Endodermal cell (in vitro differentiated cells): ENCODE measurements at places on chromosomes 5 and 9. TPM values are rescaled to one million over a fixed set of nuclear protein-coding genes. Genes with fewer than 3 reads are reported as not detected.
A peak's percentile ranks its signal among the peaks of the same experiment; 100 is the strongest.

GRCh38 chr9:94085062-94085639 lies 887 bp downstream of the PTPDC1 start:
- H3K4me1 ChIP-seq, result no peaks in the 10 kb centered on the region
- no peak overlapping the region for H3K27ac ChIP-seq
- H3K27me3 ChIP-seq, result no peaks in the 10 kb centered on the region

- peaks cover 13% of the 10 kb centered on the region for H3K27me3 ChIP-seq
- no peak for DNase-seq
- peak overlapping the region; percentile 91 for H3K4me3 ChIP-seq
- H3K4me1 ChIP-seq, result peaks cover 2% of the 10 kb centered on the region
- no peak overlapping the region for H3K27ac ChIP-seq
These were observed 534 bp downstream of the SRFBP1 start for GRCh38 chr5:121962347-121962670.

DNA sequence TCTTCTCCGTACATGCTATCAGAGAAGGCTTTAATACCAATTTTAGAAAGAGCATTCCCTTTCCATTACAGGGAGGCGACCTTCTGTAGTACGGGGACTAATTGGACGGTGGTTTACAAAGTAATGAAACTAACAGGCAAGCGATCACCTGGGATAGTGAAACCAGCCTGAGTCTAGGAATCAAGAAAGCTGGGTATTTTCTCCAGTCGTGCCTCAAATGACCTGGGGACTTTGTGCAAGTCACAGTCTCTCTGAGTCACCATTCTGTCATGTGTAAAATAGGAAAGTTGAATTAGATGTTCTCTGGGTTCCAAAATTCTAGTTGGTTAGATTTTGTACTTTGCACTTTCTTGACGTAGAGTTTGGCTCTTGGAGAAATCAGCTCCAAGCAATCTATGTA lies 22.7 kb upstream of the SSBP2 start:
- no peak overlapping the region for H3K4me3 ChIP-seq
- no peak overlapping the region for H3K27ac ChIP-seq
- no peaks in the 10 kb centered on the region for H3K4me1 ChIP-seq
- H3K36me3 ChIP-seq, result no peaks in the 10 kb centered on the region

DNA sequence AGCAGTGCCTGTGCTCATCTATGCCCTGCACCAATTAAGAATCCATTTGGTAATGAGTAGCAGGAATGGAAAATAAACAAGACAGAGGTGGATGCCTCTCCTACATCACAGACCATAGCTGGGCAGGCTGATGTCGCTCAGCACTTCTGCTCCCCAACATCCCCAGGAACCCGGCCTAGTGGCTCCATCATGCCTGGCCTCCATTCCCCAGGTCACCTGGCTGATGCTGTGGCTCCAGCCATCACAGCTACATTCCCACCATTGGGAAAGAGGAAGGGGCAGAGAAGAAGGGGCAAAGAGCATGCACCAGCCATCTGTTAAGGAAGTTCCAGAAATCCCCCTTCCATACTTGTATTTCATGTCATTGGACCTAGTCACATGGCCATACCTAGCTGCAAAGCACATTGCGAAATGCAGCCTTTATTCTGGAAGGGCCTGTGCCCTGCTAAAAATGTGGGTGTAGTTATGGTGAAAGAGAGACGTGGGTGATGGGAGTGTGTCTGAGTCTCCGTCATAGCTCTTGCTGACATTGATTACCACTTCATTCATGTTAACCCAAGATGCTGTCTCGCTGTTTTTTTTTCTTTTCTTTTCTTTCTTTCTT lies 86.1 kb upstream of the ADAMTS2 start:
- H3K4me3 ChIP-seq, result no peak overlapping the region
- no peaks in the 10 kb centered on the region for H3K27me3 ChIP-seq
- H3K4me1 ChIP-seq, result no peaks in the 10 kb centered on the region
- no peaks in the 10 kb centered on the region for H3K36me3 ChIP-seq
- no peak for DNase-seq
- H3K27ac ChIP-seq, result no peak overlapping the region

DNA sequence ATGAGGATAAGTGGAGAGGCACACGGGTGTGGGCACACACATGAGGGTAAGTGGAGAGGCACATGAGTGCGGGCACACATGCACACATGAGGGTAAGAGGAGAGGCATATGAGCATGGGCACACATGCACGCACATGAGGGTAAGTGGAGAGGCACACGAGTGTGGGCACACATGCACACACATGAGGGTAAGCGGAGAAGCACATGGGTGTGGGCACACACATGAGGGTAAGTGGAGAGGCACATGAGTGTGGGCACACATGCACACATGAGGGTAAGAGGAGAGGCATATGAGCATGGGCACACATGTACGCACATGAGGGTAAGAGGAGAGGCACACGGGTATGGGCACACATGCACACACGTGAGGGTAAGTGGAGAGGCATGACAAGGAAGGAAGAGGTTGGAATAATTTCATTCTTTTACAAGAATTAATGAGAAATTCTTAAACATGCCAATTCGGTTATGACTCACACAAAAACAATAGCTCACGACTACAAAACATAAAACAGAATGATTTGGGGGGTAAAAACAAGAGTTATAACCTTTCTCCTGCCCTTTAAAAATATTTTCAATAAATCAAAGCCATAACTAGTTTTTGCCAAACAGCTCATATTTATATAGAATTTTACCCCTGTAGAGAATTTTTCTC lies 67.5 kb downstream of the APBA1 start:
- H3K4me3 ChIP-seq, result no peak overlapping the region
- H3K27ac ChIP-seq, result no peak overlapping the region
- DNase-seq, result no peak
- H3K4me1 ChIP-seq, result no peaks in the 10 kb centered on the region
- no peaks in the 10 kb centered on the region for H3K36me3 ChIP-seq

- H3K27ac ChIP-seq, result no peak overlapping the region
- H3K36me3 ChIP-seq, result no peaks in the 10 kb centered on the region
- DNase-seq, result no peak
- no peaks in the 10 kb centered on the region for H3K4me1 ChIP-seq
- H3K27me3 ChIP-seq, result no peaks in the 10 kb centered on the region
These were observed 267.8 kb downstream of the TMEM161B start for GRCh38 chr5:88000877-88001276.

DNA sequence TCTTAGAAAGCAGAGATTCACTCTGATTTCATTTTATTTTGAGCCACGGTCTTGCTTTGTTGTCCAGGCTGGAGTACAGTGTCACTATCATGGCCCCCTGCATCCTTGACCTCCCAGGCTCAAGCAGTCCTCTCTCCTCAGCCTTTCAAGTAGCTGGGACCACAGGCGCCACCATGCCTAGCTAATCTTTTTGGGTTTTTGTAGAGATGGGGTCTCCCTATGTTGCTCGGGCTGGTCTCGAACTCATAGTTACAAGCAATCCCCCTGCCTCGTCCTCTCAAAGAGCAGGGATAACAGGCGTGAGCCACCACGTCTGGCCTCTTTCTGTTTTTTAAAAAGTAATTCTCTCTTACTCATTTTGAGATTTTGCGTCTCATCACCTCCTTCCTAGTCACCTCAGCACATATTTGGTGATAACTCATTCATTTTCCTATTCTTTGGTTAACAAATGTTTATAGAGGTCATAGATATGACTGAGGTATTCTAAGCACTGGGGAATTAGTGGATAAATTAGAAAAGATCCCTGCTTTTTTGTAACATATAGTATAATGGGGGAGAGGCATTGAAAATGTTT lies 10.8 kb upstream of the DCP2 start:
- no peak for DNase-seq
- H3K4me3 ChIP-seq, result no peak overlapping the region
- H3K27me3 ChIP-seq, result no peaks in the 10 kb centered on the region
- no peaks in the 10 kb centered on the region for H3K4me1 ChIP-seq
- H3K36me3 ChIP-seq, result no peaks in the 10 kb centered on the region

DNA sequence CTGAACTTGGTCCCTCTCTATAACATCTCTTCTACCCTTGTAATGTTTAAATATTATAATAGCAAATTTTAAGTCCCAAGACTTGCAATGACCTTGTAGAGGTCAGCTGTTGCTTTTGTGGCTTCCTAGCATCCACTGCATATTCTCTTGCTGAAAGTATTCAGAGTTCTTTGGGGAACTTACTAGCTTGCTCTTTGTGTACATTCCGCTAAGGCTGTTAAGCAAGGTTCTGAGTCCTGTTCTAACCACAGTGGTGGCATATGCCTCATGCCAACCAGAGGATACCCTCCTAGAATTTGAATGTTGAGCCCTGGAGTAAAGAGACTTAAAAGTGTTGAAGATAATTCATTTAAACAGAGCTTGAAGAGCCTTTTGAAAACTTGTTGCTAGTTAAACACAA lies 570.9 kb downstream of the TLE1 start:
- no peaks in the 10 kb centered on the region for H3K27me3 ChIP-seq
- no peak for DNase-seq
- H3K4me1 ChIP-seq, result no peaks in the 10 kb centered on the region

DNA sequence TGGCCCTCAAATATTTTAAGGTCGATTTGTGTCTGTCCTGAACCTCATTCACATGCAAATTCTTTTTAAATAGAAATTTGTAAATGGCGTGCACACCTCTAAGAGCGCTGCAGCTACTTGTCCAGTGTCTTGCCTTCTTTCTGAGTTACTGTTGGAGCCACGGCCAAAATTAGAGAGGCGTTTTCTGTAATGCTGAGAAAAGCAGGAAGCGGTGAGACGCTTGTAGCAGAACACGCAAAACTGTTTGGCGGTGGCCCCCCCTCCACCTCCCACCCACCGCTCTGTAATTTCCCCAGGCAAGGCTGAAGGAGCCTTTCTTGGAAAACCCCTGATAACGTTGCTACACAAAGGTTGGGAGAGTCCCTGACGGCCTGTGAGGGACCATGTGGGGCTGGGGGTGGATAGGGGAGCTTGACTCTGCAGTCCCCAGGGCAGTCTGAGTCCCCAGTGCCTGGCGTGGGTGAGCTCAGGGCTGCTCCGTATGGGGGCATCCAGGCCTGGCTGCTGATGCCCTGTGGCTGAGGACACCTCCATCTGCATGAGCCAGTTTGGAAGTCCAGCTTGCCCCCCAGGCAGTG lies 96.5 kb downstream of the GADD45G start:
- peaks cover 7% of the 10 kb centered on the region for H3K27me3 ChIP-seq
- no peak overlapping the region for H3K27ac ChIP-seq

DNA sequence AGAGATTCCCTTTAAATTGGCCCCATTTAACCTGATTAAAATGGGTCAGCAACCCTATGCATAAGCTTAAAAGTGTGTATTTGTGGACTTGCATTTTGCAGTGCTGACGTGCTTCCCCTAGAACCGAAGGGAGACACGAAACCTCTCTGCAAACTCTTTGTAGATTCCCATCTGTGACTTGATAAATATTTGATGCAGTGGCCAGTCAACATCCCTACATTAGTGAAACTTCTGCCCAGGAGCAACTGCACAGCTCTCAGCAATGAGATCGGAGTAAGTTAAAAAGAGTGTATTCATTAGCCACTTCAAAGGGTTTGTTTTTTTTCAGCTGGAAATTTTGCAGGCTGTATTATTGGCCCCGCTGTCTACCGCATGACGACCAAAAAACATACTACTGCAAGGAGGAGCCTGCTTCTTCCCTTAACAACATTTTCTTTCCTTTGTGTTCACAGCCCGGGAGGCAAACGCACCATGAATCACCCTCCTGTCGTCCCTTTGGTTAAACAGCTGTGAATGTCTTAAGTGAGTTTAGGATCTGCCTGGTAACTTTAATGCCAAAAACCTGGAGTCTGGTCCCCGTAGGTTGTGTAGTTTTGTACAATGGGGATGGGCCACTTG lies 38.0 kb upstream of the TCERG1 start:
- H3K4me1 ChIP-seq, result no peaks in the 10 kb centered on the region
- no peaks in the 10 kb centered on the region for H3K36me3 ChIP-seq
- no peaks in the 10 kb centered on the region for H3K27me3 ChIP-seq
- no peak for DNase-seq
- H3K4me3 ChIP-seq, result no peak overlapping the region
- H3K27ac ChIP-seq, result no peak overlapping the region

- peak overlapping the region; percentile 79 for H3K27ac ChIP-seq
- no peak overlapping the region for H3K4me3 ChIP-seq
- DNase-seq, result no peak
- H3K4me1 ChIP-seq, result peaks cover 6% of the 10 kb centered on the region
- H3K36me3 ChIP-seq, result no peaks in the 10 kb centered on the region
These were observed 26.1 kb upstream of the IFNK start for GRCh38 chr9:27497883-27498417.

- H3K36me3 ChIP-seq, result no peaks in the 10 kb centered on the region
- no peaks in the 10 kb centered on the region for H3K27me3 ChIP-seq
- DNase-seq, result no peak
- H3K4me3 ChIP-seq, result no peak overlapping the region
These were observed 448.4 kb upstream of the ITGA1 start for GRCh38 chr5:52339285-52339684.

DNA sequence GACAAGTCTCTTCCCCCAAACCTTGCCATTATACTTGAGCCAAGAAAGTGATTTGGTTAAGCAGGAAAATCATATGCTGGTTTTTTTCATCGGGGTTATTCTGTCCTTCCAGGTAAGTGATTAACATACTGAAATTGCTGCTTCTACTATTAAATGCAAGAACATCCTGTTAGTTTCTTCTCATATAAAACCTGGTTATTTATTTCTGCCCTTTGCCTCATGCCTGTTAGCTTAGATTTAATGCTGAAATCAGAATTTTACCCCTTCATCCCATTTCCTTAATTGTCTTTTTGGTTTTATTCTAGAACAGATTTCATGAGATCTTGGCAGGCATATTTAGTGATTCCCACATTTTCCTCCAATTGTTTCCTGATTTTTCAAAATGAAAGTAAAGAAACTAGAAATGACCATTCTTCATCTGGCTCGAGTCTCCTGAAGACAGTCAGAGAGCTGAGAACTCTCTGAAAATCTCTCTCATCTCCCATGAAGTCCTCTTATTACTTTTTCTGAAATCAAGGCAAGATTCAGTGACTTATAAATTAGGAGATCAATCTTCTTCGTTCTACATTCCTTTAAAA lies 132.9 kb downstream of the NFIB start:
- H3K27me3 ChIP-seq, result no peaks in the 10 kb centered on the region
- H3K36me3 ChIP-seq, result no peaks in the 10 kb centered on the region
- no peak for DNase-seq
- H3K4me3 ChIP-seq, result no peak overlapping the region
- no peaks in the 10 kb centered on the region for H3K4me1 ChIP-seq

DNA sequence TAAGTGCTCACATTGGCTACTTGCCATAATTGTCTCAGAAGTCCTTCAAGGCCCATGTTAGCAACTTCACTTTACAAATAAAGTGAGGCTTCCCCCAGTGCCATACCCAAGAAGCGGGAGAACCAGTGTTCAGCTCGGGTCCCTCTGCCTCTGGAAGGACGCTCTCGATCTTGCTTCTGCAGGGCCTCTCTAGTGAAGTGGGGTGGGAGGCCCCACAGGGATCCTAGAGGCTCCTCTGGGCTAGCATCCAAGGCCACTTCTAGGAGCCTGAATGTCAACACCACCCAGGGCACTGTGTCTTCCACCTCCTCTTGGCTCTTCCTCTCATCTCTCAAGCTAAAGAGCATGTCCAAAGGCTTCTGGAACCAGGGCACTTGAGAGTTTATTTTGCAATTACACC lies 282.5 kb downstream of the GADD45G start:
- H3K27ac ChIP-seq, result no peak overlapping the region
- H3K36me3 ChIP-seq, result no peaks in the 10 kb centered on the region
- H3K27me3 ChIP-seq, result no peaks in the 10 kb centered on the region
- no peak overlapping the region for H3K4me3 ChIP-seq
- DNase-seq, result peak; percentile 32

GRCh38 chr5:10192309-10192708 lies 57.4 kb downstream of the ATPSCKMT start:
- no peak for DNase-seq
- no peaks in the 10 kb centered on the region for H3K27me3 ChIP-seq
- H3K4me3 ChIP-seq, result no peak overlapping the region
- no peaks in the 10 kb centered on the region for H3K4me1 ChIP-seq
- H3K36me3 ChIP-seq, result no peaks in the 10 kb centered on the region

ACER2 gene
- total RNA-seq, result 2.4 and 2.6 TPM in 2 replicates

CNTRL gene
- 18.4 and 21.0 TPM in 2 replicates for total RNA-seq

TMEM38B gene
- 47.6 to 53.9 TPM (median 48.0 TPM) in 3 replicates for total RNA-seq

ROPN1L gene
- 0.23 and 0.70 TPM in 2 replicates for total RNA-seq

USP20 gene
- 14.1 to 24.4 TPM (median 23.6 TPM) in 3 replicates for total RNA-seq

TAF9 gene
- total RNA-seq, result 63.9 to 69.5 TPM (median 68.9 TPM) in 3 replicates

RNF14 gene
- total RNA-seq, result 27.5 and 31.1 TPM in 2 replicates

TNFSF8 gene
- not detected in 2 replicates for total RNA-seq
